Stimulated activated CD4-positive, alpha-beta T cell treated with anti-CD3 and anti-CD28 coated beads, Interleukin-2, amount 100 ng/mL, for 48 hours (primary cell): ENCODE measurements at places on chromosomes 7 and 10.

DNA sequence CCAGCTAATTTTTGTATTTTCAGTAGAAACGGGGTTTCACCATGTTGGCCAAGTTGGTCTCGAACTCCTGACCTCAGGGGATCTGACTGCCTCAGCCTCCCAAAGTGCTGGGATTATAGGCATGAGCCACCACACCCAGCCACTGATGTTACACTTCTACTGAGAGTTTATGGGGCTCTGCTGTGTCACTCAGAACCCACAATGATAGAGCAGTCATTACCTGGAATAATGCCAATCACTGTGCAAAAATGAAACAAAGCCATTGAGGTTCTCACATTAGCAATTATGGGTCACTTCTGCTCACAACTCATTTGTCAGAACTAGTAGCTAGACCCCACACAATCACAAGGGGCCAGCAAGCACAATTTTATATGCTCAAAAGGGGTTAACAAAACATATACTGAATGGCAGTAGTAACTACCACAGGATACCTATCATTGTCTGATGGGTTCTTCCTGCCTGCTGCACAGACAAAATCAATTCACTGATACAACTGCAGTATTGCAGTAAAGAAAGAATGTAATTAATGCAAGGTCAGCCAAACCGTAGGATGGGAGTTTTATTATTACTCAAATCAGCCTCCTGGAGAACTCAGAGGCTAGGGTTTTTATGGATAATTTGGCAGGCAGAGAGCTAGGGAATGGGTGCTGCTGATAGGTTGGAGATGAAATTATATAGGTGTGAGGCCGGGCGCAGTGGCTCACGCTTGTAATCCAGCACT, 72.1 kb upstream of the TRIM24 start:
- DNase-seq = no peak

DNA sequence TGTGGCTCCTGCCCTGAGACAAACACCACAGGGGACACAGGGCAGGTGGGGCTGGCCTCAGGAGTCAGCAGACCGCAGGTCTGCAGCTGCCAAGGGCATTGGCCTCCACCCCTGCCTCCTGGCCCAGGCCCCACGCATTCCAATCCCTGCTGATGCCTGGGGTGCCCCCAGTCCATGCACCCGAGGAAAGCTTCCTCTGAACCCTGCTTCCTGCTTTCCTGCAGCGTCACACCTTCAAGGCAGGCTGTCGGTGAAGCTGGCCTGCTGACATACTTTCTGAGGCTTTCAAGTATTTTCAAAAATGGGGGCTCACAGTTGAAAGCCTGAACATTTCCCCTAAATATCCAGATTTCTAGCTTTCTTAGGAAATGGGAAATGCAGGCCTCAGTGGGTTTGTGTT, 22.5 kb upstream of the ANTXRL start:
- DNase-seq = no peak

- no peak for DNase-seq
Observed at GRCh38 chr7:142754681-142755575, 5.7 kb downstream of the PRSS1 start.

DNA sequence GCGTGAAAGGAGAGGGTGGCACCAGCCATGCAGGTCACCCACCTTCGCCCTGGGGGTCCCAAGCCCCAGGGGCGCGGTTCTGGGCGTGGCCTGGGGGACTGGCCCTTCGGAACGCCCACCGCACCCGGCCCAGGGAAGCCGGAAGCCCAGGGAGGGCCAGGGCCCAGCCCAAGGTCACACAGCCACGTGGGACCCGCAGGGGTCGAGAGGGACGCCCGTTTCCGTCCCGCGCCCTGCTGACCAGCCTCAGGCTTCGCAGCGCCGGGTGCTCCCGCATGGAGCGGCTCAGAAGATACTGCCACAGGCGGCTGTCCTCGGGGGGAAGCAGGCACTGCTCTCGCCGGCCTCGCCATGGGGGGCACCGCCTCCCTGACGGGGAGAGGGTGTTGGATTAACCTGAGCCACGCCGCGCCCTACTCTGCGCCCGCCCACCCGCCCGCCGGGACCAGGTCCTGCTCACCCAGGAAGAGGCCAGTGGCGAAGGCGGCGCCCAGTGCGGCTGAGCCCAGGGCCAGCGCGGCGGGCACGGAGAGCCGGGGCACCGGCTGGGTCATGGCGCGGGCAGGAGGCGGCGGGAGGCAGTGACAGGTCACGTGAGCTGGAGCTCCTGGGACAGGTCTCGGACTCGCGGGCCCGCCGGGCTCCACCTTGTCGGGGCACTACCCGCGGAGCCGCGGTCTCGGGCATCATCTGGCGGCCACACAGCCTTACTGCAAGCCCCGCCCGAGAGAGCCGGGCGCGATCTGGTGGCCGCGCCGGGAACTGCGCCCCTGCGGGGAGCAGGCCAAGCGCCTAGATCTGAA, at the start of gene COMTD1:
TSS of gene COMTD1 (minus strand) at position 583 of the 803 bp plus-strand sequence. CDS start at position 554, 29 bp downstream.
- DNase-seq = peak; percentile 95

- no peak for DNase-seq
Observed at GRCh38 chr10:100987685-100988049, 324 bp downstream of the TWNK start.

GRCh38 chr10:46310851-46311250, 24.1 kb downstream of the ANTXRL start:
- no peak for DNase-seq

DNA sequence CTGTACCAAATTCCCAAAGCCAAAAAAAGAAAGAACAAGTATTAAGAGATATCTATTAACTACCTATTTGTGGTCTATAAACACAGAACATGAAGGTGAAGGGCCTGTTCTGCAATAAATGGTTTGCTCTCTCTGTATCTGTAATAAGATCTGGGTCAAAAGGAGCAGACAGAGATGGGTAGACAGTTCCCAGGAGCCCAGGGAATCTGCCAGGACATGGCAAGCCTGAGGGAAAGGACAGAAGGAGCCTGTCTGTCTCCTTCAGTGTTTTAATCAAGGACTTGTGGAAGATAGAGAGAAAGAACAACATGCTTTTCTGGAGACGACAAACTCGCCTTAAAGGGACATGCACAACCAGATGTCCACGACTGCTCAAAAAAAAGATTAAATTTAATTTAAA, 165.7 kb downstream of the ELMO1 start:
- DNase-seq = no peak

- peak; percentile 18 for DNase-seq
Observed at GRCh38 chr10:127243490-127244272, 47.3 kb upstream of the INSYN2A start.

DNA sequence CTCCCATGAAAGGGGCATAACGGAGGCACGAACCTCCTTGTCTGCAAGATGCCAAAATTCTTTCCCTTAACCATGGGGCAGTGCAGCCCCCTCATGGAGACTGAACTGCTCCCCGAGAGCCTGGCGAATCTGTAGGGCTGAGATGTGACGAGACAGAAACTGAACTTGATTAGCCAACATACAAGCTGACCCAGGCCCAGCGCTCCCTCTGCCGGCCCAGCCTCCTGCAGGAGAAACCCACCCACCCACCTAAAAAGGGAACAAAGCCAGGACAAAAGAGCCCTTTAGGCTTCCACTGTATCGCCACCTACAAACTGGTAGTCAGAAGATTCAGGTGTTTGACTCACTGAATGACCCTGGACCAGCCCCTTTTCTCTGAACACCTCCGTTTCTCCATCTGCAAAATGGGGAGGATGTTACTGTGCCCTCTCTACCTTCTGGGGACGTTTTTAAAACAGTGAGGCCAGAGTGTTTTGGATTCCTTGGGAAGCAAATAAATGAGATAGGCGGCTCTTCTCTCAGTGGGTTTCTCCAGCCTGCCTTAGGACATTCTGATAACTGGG, 58.4 kb downstream of the C10orf105 start:
- no peak for DNase-seq

DNA sequence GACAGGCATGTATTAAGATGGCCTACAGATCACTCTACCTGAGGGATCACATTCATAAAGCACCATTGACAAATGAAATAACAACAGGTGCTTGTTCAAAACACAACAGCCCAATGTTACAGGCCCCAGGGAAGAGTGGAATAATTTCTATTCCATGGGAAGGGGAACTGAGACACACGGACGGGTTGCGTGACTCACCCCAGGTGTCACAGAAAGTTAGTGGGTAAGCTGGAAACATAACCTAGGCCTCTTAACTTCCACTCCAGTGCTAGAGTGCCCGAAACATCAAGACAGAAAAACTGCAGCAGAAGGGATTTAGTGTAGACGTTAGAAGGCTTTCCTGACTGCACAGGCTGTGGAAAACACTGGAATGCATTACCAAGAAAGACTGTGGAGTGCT, 48.3 kb downstream of the SLC37A3 start:
- no peak for DNase-seq

DNA sequence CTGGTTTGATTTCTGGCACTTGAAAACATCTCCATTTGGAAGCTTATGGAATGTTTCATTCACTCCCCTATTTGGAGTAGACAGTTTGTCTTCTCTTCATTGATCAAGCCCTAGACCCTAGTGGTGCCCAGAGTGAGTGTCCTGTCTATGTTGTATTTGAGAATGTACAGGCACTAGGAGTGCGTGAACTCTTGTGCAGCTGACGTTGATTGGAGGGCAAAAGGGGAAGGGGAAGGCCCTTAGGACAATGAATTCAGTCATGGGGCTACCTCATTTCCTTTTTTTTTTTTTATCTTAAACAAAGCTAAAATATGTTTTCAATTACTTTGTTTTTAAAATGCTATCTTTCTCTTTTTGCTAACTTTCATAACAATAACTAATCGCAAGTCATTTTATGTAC, 66.5 kb downstream of the ADD3 start:
- DNase-seq = no peak

- DNase-seq = no peak
Observed at GRCh38 chr10:26335574-26336093, 102.5 kb upstream of the APBB1IP start.
